ENCODE measurements at places on chromosomes 7 and 10.

- H3K27ac ChIP-seq, result no peak overlapping the region
- DNase-seq, result no peak
- no peaks in the 10 kb centered on the region for H3K4me1 ChIP-seq
- H3K4me3 ChIP-seq, result no peak overlapping the region
- no peaks in the 10 kb centered on the region for H3K36me3 ChIP-seq
- H3K27me3 ChIP-seq, result no peaks in the 10 kb centered on the region
Observed at GRCh38 chr7:127512663-127513062, 72.7 kb downstream of the GCC1 start.

- no peak overlapping the region for H3K4me3 ChIP-seq
- DNase-seq, result no peak
- H3K27me3 ChIP-seq, result peaks cover 6% of the 10 kb centered on the region
- H3K4me1 ChIP-seq, result no peaks in the 10 kb centered on the region
- no peaks in the 10 kb centered on the region for H3K36me3 ChIP-seq
Observed at GRCh38 chr10:771647-772046, 82.2 kb upstream of the DIP2C start.

- peaks cover 11% of the 10 kb centered on the region for H3K36me3 ChIP-seq
- H3K4me3 ChIP-seq, result no peak overlapping the region
- no peak for DNase-seq
- H3K27ac ChIP-seq, result no peak overlapping the region
Observed at GRCh38 chr10:43383204-43383971, 12.0 kb downstream of the FXYD4 start.

DNA sequence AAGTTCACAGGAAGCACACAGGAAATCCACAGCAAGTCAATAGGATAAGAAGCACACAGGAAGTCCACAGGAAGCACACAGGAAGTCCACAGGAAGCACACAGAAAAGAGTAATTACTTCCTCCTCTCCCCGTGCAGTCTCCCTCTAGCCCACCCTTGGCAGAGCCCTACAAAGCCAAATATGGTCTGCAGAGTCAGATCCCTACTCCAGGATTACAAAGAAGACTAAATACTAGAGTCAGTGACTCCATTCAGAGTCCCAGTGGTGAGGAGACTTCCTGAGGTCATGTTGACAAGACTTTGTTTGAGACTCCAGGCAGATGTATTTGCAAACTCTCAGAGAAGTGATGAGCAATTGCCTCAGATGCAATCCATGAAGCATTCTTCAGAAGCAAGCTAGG is 398.6 kb upstream of the AUTS2 start:
- no peaks in the 10 kb centered on the region for H3K27me3 ChIP-seq
- H3K27ac ChIP-seq, result no peak overlapping the region
- H3K4me1 ChIP-seq, result no peaks in the 10 kb centered on the region
- no peak for DNase-seq
- H3K4me3 ChIP-seq, result no peak overlapping the region

- no peaks in the 10 kb centered on the region for H3K27me3 ChIP-seq
- no peak overlapping the region for H3K27ac ChIP-seq
- H3K4me1 ChIP-seq, result peaks cover 13% of the 10 kb centered on the region
- DNase-seq, result no peak
- H3K36me3 ChIP-seq, result no peaks in the 10 kb centered on the region
- no peak overlapping the region for H3K4me3 ChIP-seq
Observed at GRCh38 chr10:112826018-112826697, 123.9 kb upstream of the TCF7L2 start.

DNA sequence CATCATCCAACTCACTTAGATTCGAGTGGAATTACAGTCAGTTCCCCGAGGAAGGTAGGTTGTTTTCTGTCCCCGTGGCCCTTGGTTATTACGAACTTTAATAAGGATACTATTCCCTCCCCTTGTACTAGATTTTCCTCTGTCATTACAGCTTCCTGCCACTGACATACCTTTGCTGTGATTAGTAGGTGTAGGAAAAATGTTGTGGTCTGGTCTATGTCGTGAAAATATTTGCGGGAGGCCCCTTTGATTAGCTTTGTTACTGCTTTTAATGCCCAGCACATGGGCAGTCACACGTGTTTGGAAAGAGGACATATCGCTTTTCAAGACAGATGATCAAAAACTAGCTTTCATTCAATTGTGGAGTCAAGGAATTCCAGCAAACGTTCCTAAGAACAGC is 92.2 kb downstream of the GATA3 start:
- no peaks in the 10 kb centered on the region for H3K4me1 ChIP-seq
- no peaks in the 10 kb centered on the region for H3K36me3 ChIP-seq
- no peak overlapping the region for H3K4me3 ChIP-seq

DNA sequence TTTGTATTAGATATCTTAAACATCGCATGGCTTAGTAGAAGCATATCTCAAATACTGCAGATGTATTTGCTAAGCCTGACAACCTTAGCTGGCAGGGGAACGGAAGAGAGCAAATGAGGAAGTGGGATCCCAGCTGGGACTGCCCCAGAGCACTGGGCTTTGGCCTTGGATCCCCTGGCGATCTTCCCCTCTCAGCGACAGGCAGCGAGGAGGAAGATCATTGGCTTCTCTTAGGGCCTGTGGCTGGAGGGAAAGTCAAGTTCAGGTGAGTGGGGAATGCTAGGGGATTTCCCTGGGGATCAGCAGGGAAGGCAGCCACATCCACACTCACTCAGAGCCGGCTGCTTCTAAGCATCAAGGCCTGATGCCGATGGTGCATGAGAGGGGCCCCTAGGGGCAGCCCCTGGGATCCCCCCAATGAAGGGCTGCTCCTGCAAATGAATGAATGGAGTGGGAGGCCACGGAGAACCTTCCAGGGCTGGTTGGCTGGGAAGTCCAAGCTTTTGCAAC is 42.0 kb downstream of the LYZL2 start:
- H3K4me3 ChIP-seq, result 0 out of 2 replicates have a peak overlapping the region, but pooled peaks have one; percentile 27
- H3K36me3 ChIP-seq, result no peaks in the 10 kb centered on the region
- H3K4me1 ChIP-seq, result peaks cover 64% of the 10 kb centered on the region
- H3K27me3 ChIP-seq, result no peaks in the 10 kb centered on the region
- peak; percentile 17 for DNase-seq

DNA sequence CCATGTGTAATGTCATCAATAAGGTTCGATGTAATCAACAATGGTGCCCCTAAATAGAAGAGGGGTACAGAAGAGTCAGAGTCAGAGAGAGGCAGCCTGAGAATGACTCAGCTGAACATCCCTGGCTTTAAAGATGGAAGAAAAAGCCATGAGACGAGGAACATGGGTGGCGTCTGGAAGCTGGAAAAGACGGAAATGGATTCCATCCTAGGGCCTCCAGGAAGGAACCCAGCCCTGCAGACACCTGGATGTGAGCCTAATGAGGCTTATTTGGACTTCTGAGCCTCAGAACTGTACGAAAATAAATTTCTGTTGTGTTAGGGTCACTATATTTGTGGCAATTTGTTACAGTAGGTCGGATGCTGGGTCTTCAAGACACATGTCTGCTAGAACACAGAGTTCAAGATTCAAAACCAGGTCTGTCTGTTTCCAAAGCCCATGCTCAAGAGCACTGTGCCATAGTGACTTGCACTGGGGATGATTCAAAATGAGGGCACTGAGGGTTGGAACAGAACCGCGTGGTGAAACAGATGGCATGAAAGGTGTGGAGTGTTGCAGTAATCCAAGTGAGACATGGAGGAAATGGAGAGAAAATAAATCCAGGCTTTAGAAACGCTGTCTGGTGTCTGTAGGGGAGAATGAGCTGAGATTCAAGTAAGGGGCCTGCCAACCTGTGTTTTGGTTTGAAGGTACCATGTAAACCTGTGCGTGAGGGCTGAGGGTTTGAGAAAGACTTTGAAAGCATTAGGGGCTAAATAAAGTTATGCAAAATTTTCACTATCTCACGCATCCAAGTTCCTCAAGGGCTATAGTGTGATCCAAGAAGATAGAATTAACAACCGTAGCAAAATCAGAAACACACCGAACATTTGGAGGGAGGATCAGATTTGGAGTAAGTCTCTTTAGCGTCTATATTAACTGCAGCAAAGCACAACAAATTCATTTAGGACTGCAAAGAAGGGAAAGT is 849.1 kb upstream of the AUTS2 start:
- H3K4me3 ChIP-seq, result no peak overlapping the region
- H3K36me3 ChIP-seq, result no peaks in the 10 kb centered on the region
- no peaks in the 10 kb centered on the region for H3K4me1 ChIP-seq
- DNase-seq, result no peak

DNA sequence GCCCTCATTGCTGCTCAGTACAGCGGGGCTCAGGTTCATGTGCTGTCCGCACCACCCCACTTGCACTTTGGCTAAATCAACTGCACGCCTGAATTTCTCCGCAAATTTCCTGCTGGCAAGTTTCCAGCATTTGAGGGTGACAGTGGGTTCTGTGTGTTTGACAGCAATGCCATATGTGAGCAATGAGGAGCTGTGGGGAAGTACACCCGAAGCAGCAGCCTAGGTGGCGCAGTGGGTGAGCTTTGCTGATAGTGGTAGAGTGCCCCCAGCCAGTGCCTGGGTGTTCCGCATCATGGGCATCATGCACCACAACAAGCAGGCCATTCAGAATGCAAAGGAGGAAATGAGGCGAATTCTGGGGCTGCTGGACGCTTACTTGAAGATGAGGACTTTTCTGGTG is 103.9 kb upstream of the POT1 start:
- no peak overlapping the region for H3K4me3 ChIP-seq
- DNase-seq, result no peak
- no peaks in the 10 kb centered on the region for H3K27me3 ChIP-seq
- H3K27ac ChIP-seq, result no peak overlapping the region
- H3K36me3 ChIP-seq, result no peaks in the 10 kb centered on the region

DNA sequence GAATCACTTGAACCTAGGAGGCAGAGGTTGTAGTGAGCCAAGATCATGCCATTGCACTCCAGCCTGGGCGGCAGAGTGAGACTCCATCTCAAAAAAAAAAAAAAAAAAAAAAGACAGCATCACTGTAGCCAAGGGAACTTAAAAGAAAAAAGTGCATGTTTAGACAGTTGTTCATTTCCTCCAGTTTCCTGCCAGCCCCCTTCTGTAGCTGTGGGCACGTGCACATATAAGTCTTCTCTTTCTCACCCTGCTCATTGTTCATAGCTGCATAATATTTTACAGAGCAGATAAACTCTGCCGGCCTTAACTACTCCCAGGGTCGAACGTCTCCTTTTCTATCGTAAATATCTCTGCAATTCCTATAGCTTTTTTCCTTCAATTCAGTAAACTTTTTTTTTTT is 132.6 kb downstream of the LHPP start:
- H3K27me3 ChIP-seq, result no peaks in the 10 kb centered on the region
- H3K27ac ChIP-seq, result no peak overlapping the region
- H3K4me1 ChIP-seq, result peaks cover 34% of the 10 kb centered on the region

DNA sequence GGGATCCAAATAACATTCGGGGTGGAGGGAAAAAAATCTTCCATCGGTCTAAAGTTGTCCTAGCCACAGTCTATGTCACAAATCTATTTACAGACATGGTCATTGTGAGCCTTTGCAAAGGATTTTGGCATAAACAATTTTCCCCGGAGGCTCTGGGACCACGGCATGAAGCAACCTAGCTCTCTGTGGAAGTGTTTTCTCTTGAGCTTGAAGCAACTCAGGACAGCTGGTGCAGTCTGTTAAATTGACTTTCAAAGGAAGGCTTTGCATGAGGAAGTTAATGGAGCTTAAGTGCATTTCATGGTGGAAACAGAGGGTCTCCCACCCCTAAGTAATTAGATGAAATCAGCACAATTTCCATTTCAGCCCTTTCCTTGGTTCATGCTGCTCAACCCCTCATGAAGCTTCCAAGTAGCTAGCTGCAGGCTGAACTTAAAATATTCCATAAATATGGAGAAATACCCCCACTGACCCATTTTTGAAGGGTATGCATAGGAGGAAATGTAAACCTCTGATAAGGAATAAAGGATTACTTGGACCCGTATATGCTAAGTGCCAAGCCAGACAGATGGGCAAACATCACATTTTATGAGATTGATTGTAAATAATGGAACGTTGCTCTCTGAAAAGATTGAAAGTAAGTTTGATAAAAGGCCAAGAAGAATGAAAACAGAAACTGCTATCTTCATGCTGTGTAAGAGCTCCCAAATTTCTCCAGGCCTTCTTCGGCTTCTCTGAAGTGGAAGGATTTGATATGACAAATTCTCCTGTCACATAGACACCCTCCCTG is 39.9 kb downstream of the CCDC3 start:
- H3K4me1 ChIP-seq, result peaks cover 11% of the 10 kb centered on the region
- H3K27ac ChIP-seq, result no peak overlapping the region
- no peak overlapping the region for H3K4me3 ChIP-seq
- no peak for DNase-seq

- no peaks in the 10 kb centered on the region for H3K4me1 ChIP-seq
- H3K27ac ChIP-seq, result no peak overlapping the region
- H3K36me3 ChIP-seq, result no peaks in the 10 kb centered on the region
Observed at GRCh38 chr10:120719333-120719732, 131.8 kb upstream of the WDR11 start.

DNA sequence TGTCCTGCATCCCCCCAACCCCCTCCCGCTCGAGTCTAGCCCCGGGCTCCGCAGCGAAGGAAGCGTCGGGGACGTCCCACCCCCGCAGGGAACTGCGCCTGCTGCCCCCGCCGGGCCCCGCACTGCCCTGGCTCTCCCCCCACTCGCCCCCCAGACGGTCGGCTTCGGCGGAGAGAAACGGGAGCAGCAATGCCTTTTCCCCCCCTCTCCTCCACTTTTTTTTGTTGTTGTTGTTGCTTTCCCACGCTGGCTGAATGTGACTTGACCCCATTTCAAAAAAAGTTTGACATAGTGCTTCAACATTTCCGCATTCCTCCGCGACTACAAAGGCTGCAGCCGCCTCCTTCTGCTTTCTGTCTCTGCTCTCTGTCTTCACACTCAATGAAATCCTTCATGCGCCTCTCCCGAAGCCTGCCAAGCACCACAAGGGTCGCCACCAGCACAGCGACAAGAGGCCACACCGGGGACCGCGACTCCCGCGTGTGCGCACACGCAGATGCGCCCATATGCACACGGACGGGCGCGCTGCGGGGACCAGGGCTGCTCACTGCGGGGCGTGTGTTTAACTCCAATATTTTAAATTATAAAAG is 1.0 kb downstream of the CDK6 start:
- no peaks in the 10 kb centered on the region for H3K36me3 ChIP-seq
- H3K4me3 ChIP-seq, result peak overlapping the region; percentile 99
- peak; percentile 87 for DNase-seq
- H3K27me3 ChIP-seq, result no peaks in the 10 kb centered on the region
- H3K27ac ChIP-seq, result peak overlapping the region; percentile 94

GRCh38 chr10:80443531-80443974 is 10.6 kb upstream of the TSPAN14 start:
- peaks cover 46% of the 10 kb centered on the region for H3K4me1 ChIP-seq
- H3K27ac ChIP-seq, result no peak overlapping the region
- no peaks in the 10 kb centered on the region for H3K27me3 ChIP-seq
- DNase-seq, result peak; percentile 41
- no peaks in the 10 kb centered on the region for H3K36me3 ChIP-seq

All from HepG2 (cell line).